ENCODE measurements at places on chromosomes 11 and 22.

GRCh38 chr11:36131721-36132397 lies 157.4 kb downstream of the COMMD9 start:
- ATAC-seq, result no peak

GRCh38 chr22:45645150-45645525 lies 26.5 kb upstream of the ATXN10 start:
- no peak for ATAC-seq

DNA sequence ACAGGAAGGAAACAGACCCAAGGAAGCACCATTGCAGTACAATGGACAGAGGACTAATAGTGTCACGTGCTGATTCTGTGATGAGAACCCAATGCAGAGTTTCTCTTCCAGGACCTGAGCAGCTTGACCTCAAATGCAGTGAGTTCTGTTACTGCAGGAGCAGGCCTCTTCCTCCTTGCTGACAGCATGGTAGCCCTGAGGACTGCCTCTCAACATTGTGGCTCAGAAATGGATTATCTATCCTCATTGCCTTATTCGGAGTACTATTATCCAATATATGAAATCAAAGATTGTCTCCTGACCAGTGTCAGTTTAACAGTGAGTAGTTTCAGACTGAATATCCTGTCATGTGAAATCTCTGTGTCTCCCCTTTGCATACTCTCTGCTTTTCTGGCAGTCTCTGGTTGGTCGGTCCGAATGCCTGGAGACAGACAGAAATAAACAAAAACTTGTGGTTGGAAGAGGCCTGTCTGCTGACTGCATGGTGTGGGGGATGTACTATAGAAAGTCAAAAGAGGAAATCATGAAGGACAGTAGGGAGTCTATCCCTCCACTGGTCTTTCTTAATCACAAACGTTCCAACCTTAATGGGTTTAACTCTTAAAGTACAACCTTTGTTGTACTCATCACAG lies 6.9 kb upstream of the MS4A14 start:
- peak; percentile 98 for ATAC-seq

GRCh38 chr11:76666408-76666807 lies 4.1 kb downstream of the LRRC32 start:
- ATAC-seq, result peak; percentile 74

DNA sequence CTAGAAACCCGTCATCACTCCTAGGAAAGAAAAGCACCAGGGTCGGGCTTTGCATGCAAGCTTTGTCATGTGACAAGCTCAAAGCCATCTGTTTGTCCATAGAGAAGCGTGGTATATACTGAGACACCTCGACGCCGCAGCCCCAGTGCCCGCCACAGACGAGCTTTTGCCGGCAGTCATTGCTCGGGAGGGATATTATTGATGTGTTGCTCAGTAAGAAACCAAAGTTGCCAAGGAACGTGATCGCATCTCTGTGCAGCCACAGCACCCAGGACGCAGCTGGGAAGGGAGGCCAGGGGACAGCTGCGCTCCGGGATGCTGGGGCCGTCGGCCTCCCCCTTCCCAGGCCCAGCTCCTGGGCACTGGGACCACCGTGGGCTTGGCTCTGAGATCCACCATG lies 89.5 kb upstream of the KCNQ1OT1 start:
- ATAC-seq, result no peak

DNA sequence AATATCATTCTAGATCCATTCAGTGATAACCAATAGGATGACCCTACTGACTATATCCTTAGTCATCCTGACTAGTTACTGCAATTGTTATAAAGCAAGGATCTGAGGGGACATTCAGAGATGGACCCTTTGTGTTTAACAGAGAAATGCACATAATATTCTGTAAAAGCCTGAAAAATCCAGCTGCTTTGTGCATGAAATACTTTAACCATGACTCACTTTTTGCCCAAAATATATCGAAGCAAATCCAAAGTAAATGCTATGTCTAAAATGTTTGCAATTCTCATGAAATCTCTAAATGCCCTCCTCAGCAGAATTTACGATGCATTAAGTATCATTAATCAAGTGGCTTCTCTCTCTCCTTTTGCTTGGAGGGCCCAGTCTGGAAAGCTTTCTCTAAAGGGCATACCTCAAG lies 178.8 kb upstream of the MTMR2 start:
- no peak for ATAC-seq

DNA sequence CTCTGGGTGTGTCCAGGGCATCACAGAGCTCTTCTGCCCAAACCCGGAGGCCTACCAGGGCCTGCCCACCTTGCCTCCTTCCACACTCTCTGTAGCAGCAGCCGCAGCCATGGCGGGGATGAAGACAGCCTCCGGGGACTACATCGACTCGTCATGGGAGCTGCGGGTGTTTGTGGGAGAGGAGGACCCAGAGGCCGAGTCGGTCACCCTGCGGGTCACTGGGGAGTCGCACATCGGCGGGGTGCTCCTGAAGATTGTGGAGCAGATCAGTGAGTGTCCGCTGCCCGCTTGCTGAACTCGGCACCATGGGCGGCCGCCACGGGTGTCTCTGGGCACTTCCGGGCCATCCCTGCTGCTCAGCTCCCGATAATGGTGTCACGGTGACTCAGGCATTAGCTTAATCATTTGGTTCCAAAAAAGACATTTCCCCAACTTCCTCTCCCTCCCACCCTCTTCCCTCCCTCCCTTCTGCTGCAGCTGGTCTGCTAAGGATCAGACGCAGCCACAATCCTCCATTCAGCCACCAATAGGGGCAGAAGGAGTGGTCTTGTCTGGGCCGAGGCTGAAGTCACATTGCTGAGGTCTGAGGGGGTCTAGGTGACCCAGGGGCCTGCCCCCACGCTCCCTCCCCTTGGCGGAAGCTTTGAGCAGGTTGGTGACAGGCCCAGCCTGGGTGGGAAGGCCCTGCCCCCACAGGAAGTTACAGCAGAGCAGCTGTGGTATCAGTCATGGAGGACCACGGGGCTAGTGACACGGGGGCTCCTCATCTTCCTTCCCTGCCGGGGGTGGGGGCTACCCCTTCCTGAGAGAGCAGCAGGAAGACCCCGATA lies 950 bp downstream of the FERMT3 start:
- ATAC-seq, result peak; percentile 86

GRCh38 chr22:42649246-42650099 lies at the start of gene CYB5R3:
CYB5R3 (minus strand) TSS chr22:42649392; CDS start chr22:42649315, 77 bp downstream.
- peak; percentile 89 for ATAC-seq

GRCh38 chr22:35749808-35750207 lies 32.1 kb downstream of the APOL5 start:
- peak; percentile 99 for ATAC-seq

GRCh38 chr11:13376838-13377237 lies 86.2 kb downstream of the BTBD10 start:
- ATAC-seq, result no peak

GRCh38 chr11:9263840-9264315 lies 1.3 kb downstream of the DENND5A start:
- ATAC-seq, result peak; percentile 80

DNA sequence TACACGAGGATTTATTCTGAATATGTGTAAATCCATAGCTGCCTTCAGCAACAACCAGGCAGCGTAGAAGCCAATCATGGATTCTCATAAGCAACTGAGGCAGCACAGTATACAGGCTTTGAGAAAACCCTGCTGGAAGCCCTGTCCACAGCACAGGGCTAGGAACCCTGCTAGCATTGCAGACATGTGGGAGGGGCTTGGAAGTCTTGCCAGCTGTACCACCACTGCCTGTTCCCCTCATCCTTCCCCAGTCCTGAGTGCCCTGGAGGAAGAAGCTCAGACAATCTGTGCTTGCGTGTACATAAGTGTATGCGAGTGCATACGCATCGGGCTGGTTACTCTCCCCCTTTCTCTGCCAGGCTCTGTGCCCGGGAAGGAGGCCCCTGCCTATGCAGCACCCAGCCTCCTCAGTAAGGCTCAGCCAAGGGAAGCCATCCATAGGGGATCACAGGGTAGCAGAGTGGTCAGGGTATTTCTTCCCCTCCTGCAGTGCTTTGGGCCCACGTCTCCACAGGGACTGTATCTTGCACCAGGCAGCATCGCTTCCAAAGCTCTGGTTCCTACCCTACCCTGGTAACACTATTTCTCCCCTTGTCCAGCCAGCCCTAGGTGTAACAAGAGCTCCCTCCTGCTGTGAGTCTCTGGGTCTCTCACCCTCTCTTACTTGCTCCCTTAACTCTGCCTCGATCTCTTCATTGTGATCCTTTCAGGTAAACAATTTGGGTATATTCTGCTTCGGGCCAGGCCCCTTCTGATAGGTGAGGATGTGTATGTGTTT lies 90.5 kb downstream of the GALNT18 start:
- ATAC-seq, result no peak

DNA sequence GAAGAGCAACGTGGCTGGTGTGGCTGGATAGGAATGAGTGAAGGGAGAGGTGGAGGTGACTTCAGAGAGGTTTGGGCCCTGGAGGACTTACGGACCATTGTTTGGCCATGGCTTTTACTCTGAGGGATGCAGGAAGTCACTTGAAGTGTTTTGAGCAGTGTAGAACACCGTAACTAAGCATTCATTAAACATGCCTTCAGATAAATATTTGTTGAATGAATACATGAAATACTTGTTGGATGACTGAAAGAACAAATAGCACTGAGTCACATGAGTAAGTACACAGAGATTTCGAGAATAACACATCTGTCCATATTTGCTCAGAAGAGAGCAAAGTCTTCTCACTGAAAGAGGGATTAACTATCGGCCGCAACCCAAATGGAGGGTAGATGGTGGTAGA lies 182.7 kb upstream of the SNX19 start:
- no peak for ATAC-seq

GRCh38 chr11:57900320-57900719 lies 123.4 kb upstream of the OR9Q1 start:
- ATAC-seq, result no peak

- ATAC-seq, result no peak
These were observed 119.1 kb downstream of the MN1 start for GRCh38 chr22:27682437-27682836.

DNA sequence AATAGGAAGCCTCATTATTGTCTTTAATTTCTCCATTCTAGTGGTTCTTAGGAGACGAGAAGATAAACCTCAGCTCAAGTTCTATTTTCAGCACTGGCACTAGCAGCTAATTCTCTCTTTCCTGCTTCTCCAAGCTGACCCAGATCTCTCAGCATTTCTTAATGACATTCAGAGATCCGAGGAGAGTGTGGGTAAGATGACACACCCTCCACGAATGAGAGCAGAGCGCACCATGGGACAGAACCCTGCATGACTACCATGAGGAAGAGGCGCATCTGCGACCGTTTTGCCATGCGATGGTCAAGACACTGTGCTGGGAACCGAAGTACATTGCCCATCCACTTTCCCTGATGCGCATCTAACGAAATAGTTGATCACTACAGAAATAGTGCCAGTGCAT lies 241.8 kb downstream of the LARGE1 start:
- no peak for ATAC-seq

DNA sequence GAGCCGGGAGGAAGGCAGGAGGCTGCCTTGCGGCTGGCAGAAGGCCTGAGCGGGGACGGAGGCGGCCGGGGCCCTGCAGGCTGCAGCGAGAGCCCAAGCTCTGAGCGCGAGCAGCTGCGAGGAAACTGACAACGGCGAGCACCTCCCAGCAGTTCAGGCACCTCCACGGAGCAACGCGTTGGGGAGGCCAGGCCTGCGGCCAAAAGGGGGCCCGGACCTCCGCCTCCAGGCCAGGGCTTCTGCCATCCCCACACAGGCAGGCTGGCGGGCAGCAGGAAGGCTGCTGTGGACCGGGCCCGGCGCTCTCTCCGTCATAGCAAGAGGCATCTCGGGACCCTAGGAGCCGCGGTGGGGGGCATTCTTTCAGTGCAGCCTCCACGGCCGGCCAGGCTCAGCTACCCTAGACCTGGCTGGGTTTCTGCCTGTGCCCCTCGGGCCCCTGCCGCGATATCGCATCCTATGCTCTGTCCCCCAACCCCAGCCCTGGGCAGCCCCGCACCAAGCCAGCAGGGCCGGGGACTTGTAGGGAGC lies 22.9 kb upstream of the SLC22A12 start:
- peak; percentile 17 for ATAC-seq

GRCh38 chr11:119509969-119510401 lies 87.0 kb upstream of the THY1 start:
- ATAC-seq, result peak; percentile 86

GRCh38 chr22:46794491-46794890 lies 32.0 kb downstream of the TBC1D22A start:
- no peak for ATAC-seq

DNA sequence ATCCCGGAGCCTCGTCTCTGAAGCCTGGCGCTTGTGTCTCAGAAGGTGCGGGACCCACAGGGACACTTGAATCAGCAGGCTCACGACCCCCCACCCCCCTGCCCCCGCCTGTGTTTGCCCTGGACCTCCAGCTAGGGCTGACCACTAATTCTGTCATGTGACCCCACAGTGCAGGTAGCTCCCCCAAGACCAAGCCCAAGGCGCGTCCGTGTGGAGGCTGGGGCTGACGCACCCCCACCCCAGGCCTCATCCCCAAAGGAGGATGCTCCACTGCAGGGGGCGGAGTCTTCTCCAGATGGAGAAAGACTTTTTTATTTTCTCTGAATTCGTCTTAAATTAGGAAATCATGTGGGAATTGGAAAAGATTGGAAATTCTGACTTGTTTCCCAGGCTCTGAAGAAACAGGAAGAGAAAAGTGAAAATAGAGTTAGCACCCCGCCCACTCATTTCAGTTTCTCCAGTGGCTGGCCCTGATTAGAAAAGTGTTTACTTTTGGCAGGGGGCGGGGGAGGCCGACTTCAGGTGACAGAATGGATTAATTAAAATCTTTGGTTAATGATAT lies 1.0 kb upstream of the RELA start:
- peak; percentile 60 for ATAC-seq

DNA sequence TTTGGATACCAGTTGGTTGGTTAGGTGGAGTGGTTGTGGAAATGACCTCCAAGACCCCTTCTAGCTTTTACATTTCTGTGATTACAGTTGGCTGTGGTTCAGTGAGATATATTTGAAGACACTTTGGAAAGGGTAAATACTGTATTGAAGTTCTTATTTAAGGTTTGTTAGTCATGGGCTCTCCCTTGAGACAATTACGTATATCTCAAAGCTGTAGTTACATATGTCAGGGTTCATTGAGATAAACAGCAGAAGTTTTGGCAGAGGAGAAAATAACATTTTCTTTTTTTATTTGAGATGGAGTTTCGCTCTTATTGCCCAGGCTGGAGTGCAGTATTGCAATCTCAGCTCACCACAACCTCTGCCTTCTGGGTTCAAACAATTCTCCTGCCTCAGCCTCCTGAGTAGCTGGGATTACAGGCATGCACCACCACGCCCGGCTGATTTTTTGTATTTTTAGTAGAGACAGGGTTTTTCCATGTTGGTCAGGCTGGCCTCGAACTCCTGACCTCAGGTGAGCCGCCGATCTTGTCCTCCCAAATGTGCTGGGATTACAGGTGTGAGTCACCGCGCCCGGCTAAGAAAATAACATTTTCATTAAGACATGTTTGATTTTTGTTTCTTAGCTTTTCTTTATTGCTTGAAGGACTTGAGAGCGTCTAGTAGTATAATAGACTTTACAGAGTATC lies 1.9 kb downstream of the RNF121 start:
- no peak for ATAC-seq

- peak; percentile 94 for ATAC-seq
These were observed 49.4 kb downstream of the MAML2 start for GRCh38 chr11:96293598-96294021.

All from stimulated activated memory B cell treated with anti-CD40 and anti-IgM and Interleukin-4, amounts not matched to agents 10 μg/mL and 1 μg/mL and 100 μg/mL, for 72 hours (primary cell).